ENCODE measurements at places on chromosomes 6 and 20.

DNA sequence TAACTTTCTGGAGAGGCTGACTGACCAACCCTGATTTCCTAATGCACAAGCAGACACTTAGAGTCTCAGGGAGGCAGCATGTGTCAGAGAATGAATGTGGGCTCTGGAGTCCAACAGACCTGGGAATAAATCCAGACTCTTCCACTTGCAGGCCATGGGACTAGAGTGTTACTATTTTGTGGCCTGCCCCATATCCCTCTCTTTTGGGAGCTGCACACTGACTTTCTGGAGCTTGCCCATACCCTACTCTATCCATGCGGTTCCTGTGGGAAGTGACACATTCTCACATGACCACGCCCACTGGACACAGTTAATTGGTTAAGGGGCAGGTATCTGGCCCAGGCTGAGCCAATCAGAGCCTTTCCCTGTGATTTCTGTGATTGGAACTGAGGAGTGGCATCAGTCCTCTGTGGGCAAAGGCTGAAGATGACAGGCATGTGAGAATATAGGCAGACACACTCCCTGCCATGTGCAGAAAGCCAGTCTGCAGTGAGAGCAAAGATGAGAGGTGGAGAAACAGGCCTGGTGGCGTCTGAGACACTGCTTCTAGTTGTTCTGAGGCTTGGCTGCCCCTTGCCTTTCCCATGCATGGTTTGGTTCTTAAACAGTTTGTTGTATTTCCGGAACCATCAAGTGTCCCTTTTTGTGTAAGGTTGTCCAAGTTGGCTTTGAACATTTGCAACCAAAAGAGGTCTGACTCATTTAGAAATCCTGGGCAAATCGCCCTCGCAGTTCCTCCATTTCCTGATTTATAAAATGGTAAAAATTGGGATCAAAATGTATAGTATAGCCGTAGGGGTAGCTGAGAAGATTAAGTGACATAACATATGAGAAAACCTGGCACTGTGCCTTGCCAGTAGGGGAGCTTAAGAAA is 125.6 kb downstream of the CDC5L start:
- no peak for DNase-seq

DNA sequence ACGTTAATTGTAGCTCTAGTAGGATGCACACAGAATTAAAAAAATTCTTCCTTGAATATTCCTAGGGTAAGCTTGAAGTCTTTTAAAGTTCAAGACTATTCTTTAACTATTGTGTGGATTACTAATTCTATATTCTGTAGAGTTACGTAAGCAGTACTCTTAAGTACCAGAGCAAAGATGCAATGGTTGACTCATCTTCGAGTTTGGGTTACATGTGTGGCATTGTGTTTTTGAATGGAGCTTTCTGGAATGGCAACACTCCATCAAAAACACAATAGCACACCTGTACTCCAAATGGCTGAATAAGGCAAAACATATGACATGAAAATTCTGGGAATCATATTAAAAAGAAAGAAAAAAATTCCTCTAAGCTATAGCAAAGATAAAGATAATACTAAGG is 33.5 kb upstream of the CEP162 start:
- DNase-seq, result no peak

- DNase-seq, result no peak
These were observed 116.8 kb downstream of the RNASET2 start for GRCh38 chr6:166839569-166839968.

GRCh38 chr20:50399555-50399916 is 110.6 kb upstream of the PTPN1 start:
- DNase-seq, result no peak

GRCh38 chr6:169571123-169571962 is 130.5 kb downstream of the WDR27 start:
- no peak for DNase-seq

- DNase-seq, result no peak
These were observed 36.6 kb upstream of the DUSP22 start for GRCh38 chr6:255751-256083.

DNA sequence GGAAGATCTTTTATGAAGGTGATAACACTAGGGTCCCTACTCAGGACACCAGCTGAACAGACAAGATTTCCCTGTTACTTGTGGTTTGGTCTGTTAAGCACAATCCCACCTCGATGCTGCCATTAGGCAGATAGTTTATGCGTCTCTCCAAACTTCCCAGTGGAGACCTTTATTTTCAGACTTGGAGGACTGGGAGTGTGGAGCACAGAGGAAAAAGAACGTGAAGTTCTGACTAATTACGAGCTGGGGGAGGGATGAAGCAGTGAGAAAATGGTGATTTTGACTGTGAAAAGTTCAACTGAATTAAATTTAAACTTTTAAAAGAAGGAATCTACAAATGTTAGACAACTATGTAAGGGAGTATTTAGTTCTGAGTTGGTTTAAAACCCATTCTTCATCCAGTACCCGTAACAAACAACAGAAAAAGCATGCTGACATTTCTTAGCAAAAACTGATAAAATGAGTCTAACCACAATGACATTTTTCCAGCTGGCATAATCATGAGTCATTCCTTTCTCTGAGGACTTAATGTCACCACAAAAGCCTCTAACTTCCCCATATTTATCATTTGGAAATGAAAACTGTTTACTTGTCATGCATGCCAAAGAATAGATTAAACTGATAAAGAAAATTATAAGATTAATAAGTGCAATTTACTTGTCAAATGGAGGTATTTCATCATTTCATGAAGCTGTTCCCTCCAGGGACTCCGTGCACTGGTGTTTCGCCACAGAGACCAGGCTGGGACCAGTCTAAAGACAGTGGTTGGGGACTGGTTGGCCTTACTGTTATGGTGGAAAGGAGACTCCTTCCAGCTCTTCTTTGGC is 113.3 kb upstream of the SSTR4 start:
- DNase-seq, result no peak

GRCh38 chr6:49202924-49203536 is 260.0 kb downstream of the MMUT start:
- DNase-seq, result no peak

GRCh38 chr20:37525810-37526209 is 1.9 kb downstream of the BLCAP start:
- DNase-seq, result no peak

DNA sequence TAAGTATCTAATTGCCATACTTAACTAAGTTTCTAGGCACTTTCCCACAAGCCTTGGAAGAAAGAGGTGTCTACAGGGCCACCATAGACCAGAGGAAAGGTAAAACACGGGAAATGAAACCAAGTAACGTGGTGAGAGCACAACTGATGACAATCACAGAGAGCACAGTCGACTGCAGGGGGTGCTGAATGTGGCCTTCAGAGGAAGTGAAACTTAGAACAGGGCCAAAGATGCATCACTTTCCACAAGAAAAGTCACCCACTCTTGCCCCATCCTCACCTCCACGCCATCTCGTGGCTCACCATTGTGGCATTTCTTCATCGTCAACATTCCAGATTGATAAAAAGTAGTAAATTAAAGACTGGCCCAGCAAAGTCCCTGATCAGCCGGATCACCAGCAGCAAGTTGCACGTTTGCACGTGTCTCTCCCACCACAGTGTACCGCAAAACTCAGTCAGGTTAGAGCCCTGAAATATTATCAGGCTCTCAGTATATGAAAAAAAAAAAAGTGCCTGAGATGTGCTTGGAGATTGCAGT is 31.4 kb downstream of the HIVEP2 start:
- no peak for DNase-seq

DNA sequence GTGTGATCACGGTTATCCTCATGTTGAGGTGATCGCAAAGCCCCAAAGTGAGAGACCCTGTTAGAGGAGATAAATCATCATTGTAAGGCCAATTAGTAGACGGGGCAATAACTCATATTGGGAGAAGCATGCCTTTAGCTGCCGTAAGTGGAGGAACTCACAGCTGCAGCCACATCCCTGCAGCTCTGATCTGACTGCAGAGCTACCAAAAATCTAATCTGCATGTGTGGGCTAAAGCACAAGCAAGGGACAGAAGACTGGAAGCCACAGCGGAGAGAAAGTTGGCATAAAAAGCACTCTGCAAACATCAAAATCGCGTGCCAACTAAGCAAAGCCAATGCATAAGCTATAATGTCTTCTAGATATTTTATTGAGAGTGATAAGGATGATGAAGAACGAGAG is 79.8 kb downstream of the TBC1D7 start:
- no peak for DNase-seq

- DNase-seq, result no peak
These were observed 28.6 kb upstream of the NTSR1 start for GRCh38 chr20:62679978-62680589.

- no peak for DNase-seq
These were observed 222.3 kb downstream of the IBTK start for GRCh38 chr6:82025271-82025670.

DNA sequence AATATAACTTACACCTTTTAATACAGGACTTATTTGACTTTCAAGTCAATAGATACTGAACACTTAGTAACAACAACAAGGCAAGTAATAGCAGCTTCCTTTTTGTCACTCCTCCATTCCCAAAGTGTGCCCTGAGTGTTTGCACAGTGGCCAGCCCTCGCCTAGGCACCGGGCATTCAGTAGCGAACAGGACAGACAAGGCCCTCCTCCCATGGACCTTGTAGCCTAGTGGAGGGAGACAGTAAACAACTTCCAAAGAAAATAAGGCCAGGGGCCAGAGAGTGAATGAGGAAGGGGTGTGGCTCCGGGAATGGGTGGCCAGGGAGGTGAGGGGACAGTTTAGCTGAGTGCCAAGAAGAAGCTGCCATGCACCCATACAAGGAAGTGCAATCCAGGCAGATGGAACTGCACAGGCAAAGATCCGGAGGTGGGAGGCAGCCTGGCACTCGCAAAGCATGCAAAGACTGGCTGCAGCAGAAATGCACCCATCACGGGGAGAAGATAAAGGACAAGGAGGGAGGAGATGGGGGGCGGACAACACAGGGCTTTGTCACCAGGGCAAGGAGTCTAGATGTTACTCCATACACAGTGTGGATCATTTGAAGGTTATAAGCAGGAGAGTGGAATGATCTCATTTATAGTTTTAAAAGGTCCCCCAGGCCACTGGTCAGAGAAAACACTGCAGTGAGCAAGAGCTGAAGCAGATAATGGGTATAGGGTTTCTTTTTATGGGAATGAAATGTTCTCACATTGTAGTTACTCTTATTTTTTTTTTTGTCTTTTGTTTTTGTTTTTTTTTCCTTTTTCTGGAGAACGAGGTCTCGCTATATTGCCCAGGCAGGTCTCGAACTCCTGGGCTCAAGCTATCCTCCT is 32.2 kb downstream of the ATP9A start:
- no peak for DNase-seq

DNA sequence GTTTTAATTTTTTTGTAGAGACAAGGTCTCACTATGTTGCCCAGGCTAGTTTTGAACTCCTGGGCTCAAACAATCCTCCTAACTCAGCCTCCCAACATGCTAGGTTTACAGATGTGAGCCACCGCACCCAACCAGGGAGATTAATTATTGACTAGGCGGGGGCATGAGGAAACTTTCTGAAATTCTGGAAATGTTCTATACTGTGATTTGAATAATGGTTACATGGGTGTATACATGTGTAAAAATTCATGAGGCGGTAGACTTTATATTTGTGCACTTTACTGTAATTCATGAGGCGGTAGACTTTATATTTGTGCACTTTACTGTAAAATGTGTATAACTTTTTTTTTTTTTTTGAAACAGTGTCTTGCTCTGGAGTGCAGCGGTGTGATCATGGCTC is 147.2 kb downstream of the GRM4 start:
- no peak for DNase-seq

DNA sequence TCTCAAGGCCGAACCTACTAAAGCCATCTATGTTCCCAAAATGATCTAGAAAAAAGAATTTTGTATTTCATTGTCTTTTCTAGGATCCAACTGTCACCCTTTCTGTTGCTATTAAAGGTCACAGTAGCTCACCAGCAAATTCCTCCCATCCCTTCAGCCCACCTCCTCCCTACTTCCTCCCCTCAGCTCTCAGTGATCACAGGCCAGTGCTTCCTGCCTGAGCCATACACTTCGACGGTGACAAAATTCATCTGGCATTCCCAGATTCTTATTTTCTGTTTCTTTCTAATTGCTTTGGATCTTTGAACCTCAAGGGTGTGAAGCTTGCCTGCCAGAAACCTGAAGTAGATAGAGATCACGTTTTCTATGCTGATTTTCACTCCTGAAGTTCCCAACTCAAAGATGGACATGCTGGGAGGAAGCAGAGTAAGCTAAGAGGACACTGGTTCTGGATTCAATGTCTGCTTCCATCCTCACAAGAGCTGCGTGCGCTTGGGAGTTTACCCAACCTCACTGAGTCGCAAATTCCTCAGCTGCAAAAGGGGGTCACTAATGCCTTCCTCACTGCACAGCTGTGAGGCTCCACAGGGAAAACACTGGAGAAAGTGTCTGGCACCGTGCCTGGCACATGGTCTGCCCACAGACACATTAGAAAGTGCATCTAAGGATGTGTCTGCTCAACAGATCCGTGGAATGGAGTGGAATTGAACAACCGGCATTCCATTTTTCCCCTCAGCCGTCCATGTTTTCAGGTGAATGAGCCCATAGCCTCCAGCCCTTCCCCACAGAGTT is 34.5 kb downstream of the MDGA1 start:
- no peak for DNase-seq

DNA sequence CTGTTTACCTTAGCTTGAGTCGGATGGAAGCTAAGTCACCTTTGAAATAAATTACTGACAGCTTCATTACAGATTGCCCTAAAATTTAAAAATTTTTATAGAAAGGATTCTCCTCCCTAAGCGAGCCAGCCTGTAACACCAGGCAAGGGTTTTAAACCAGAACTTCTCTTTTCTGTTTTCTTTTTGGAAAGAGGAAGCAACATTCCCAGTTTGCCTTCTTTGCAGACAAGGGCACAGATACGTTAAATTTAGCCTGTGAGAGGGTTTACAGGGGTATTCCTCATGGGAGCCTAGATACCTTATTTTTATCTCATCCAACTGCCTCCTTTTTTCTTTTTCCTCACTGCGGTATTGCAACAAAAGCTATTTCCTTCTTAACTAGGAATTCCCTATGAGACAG is 45.0 kb downstream of the GNAS start:
- DNase-seq, result no peak

- no peak for DNase-seq
These were observed 67.1 kb downstream of the GFOD1 start for GRCh38 chr6:13420269-13420668.

- DNase-seq, result no peak
These were observed 102.9 kb upstream of the MARCKS start for GRCh38 chr6:113754291-113754690.

DNA sequence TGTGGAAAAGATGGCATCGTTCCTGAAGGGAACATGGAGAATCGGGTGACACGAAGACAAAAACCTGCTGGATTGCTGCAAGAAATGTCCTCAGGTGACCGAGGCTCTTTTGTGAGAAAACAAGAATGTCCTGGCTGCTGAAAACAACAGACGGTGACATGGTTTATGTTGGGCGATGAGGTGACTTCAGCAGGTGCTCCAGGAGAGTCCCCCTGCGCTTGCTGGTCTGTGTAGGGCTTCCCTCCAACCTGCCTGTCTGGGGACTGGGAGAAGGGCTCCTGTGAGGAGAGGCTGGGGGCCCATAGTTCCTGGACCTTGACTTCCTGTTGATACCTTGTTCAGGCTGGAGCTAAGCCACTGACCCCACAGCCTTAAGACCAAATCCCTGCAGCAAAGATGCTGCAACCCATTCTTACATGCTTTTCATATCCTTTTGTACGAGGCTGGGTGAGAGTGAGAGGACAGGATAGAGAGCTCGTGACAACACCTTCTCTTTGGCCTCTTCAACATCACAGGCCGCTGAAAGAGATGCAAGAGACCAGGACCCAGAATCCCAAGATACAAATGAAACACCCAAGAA is 134.8 kb downstream of the CD83 start:
- DNase-seq, result no peak

All from omental fat pad (tissue), 4 donors.